Non-pigmented ciliary epithelial cell (primary cell): ENCODE measurements at places on chromosomes 3 and 15.

DNA sequence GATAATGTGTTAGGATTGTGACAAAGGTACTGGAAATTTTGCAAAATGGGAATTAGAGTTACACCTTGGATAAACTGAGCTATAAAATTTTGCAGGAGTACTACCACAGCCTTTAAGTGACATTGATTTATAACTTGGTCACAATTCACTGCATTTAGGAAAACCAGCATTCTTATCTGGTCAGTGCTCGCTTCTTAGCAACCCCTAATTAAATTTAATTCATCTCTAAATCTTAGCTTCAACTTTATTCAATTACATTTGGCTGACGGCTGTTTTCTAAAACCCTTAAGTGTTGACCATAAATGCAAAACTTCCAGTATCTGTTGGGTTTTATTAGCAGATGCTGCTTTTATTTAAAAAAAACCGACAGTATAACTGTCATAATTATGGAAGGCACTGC lies 31.3 kb downstream of the TFRC start:
- DNase-seq: no peak

- no peak for DNase-seq
Measured at GRCh38 chr15:91146728-91147127, 46.7 kb downstream of the SV2B start.

GRCh38 chr3:167653760-167654159 lies at the start of gene WDR49:
Gene WDR49, minus strand, starts transcription at chr3:167653942. Its CDS starts 517 bp downstream, at chr3:167653425.
- no peak for DNase-seq

DNA sequence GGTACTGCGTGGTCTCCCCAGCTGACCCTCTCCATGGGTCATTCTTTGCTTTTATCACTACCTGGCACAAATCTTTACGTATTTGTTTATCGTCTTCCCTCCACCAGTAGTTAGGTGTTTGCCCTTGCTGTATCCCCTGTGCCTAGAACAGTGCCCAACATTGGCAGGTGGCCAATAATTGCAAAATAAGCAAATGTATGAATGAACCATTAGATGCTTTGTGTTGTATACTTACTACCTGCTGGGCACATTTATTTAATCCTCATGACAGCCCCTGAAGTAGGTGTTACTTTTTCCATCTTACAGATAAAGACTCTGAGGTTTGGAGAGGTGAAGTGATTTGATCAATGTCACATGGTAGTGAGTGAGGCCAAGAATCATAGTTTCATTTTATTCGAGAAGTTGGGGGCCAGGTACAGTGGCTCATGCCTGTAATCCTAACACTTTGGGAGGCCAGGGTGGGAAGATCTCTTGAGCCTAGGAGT lies 2.0 kb upstream of the TWF2 start:
- DNase-seq: no peak
